ENCODE measurements at places on chromosomes 1 and 21. TPM values are rescaled to one million over a fixed set of nuclear protein-coding genes. Genes with fewer than 3 reads are reported as not detected.

Gene C4BPA
- total RNA-seq = not detected

Gene EFNA3
- total RNA-seq = 11.9 TPM

Gene SPRR5
- total RNA-seq = not detected

Gene CTSE
- total RNA-seq = not detected

Gene ZNF684
- total RNA-seq = 1.3 TPM

Gene OLIG2
- total RNA-seq = not detected

Gene TNFRSF1B
- under 0.01 TPM for total RNA-seq

Gene ZSWIM5
- under 0.01 TPM for total RNA-seq

Gene GREM2
- total RNA-seq = not detected

Gene OR2L13
- not detected for total RNA-seq

Gene VCAM1
- 0.13 TPM for total RNA-seq

Gene BOLA1
- total RNA-seq = 22.9 TPM

Gene CLCN6
- 4.5 TPM for total RNA-seq

Gene CFAP107
- not detected for total RNA-seq

Gene TFF2
- total RNA-seq = not detected

Gene OR2L5
- not detected for total RNA-seq

Gene RIMKLA
- total RNA-seq = not detected

Gene PDPN
- 3.2 TPM for total RNA-seq

Gene SLAMF7
- total RNA-seq = 0.79 TPM

Gene B3GALT5
- total RNA-seq = 0.90 TPM

Gene S100A7A
- total RNA-seq = not detected

Gene DIO1
- not detected for total RNA-seq

Gene MINDY1
- 5.5 TPM for total RNA-seq

Gene C1orf116
- 20.0 TPM for total RNA-seq

Gene CRABP2
- 5.3 TPM for total RNA-seq

Gene SLC39A1
- 108 TPM for total RNA-seq

Gene KANK4
- total RNA-seq = 0.13 TPM

Gene TDRD5
- not detected for total RNA-seq

Gene IL22RA1
- total RNA-seq = 0.26 TPM

Gene LORICRIN
- not detected for total RNA-seq

Gene ZNF436
- total RNA-seq = 35.7 TPM

Gene ANKRD35
- 3.7 TPM for total RNA-seq

Data from bronchial epithelial cell (primary cell).